ENCODE measurements at places on chromosomes 11 and 22.

- peak; percentile 37 for DNase-seq
Measured at GRCh38 chr11:3165152-3165705, at the start of gene OSBPL5. Gene OSBPL5, minus strand, starts transcription at chr11:3165310. Its CDS starts 36,162 bp downstream, at chr11:3129148.

- no peak for DNase-seq
Measured at GRCh38 chr11:90135016-90135415, 553 bp downstream of the NAALAD2 start.

- DNase-seq, result no peak
Measured at GRCh38 chr11:134572741-134573675, 161.0 kb upstream of the B3GAT1 start.

GRCh38 chr11:106853850-106854401, 164.3 kb downstream of the GUCY1A2 start:
- no peak for DNase-seq

DNA sequence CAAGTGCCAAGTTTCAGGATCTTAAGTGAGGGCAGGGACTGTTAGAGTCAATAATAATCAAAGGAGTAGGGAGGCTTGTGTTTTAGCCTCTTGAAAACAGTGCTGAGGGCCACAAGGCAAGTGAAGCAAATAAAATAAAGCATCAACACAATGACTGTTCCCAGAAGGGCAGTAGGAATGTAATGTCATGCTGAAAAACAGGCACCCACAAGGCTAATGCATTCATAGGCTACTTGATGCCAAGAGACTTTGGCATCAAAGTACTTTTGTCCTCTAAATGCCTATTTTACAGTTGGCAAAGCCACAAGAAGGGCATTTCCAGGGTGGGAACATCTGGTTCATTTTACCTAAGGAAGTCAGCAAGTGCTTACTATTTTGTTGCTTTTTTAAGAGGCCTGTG, 22.9 kb downstream of the RAB39A start:
- no peak for DNase-seq

- no peak for DNase-seq
Measured at GRCh38 chr22:25139062-25139461, 60.6 kb upstream of the CRYBB3 start.

DNA sequence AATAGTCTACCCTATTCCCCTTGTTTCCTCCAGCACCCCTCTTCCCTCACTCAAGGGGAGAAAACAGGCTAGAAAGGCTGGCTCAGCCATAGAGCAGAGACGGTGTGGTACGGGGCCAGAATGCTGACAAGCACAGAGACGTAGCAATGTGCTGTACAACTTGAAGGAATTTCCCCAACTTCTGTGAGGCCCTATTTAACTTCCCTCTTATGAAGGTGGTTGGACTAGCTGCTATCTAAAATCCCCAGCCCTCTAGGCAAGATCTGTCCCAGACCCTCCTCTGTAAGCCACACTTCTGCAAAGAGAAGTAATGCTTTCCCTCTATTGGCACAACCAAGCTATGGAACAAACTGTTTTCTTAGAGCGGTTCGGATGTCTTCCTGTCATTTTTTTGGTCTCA, 37.8 kb downstream of the PLEKHA7 start:
- DNase-seq, result no peak
